ENCODE measurements at places on chromosomes 16 and 17.

DNA sequence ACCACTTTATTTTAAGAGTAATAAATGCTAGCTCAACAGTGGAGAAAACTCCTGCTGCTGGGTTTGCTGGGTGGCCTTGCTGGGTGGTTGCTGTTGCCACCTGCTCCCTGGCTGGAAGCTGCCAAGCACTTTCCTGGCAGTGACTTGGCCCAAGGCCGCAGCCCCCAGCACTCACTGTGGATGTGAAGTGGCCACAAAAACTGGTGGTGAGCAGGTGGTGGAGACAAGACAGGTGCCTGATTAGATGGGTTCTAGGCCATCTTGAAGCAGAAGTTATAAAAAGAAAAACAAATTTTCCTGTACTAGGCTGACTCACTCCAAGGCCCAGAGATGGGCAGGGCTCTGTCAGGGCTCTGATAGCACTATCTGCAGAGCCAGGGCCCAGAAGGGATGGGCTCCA lies 224.7 kb upstream of the NLRP1 start:
- no peak for DNase-seq

DNA sequence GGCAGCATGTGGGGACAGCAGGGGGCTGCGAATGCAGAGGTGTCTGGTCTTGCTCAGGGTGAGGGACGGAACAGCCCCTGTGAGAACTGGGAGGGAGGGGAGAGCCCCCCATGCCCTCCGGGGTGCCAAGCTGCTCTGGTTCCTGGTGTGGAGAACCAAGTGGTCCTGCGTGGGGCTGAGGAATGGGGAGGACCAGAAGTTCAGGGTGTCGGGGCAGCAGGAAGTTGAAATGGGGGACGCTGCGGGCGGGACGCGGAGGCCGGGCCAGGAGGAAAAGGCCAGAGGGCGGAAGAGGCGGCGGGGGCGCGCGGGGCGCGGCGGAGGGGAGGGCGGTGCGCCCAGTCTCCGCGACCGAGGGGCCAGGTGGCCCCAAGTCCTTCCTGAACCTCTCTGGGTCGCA lies 3.6 kb downstream of the ALDH3A1 start:
- no peak for DNase-seq

- DNase-seq: no peak
Observed at GRCh38 chr17:19630661-19631060, 17.9 kb upstream of the ALDH3A2 start.

- no peak for DNase-seq
Observed at GRCh38 chr17:82367724-82368524, 3.6 kb upstream of the UTS2R start.

GRCh38 chr16:67486805-67487204 lies 3.5 kb upstream of the AGRP start:
- no peak for DNase-seq

- no peak for DNase-seq
Observed at GRCh38 chr16:26992666-26993349, 73.9 kb upstream of the C16orf82 start.

GRCh38 chr17:11610999-11611566 lies 12.8 kb downstream of the DNAH9 start:
- no peak for DNase-seq

DNA sequence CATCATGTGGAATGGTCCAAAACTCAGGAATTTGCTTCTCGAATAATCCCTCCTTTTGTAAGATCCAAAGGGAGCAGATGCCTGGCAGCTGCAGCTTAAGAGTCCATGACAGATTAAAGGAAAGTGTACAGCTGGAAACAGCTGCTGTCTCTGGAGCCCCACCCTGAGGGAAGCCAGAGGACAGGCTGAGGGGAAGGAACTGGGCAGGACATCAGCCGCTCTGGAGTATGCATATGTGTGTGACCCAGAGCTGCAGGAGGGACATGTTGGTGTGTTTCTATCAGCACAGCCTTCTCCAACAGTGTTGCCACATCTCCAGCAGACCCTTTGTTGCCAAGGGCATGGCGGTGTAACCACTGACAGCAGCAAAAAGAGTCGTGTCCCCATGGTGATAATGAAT lies 46.2 kb downstream of the CYB561 start:
- no peak for DNase-seq

DNA sequence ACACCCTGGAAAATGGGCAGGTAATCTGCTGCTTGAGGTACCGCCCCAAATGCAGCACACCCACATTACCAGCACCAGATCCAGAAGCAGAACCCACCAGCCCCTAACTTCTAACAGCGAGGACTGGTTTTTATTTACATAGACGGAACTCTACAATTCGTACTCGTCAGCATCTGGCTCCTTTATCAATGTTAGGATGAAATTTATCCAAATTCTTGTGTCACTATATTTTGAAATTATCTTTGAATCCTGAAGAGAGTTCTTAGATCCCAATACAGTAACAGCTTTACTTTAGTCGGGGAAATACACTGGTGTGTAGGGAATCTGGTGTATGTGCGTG lies 332 bp upstream of the ALG1 start:
- no peak for DNase-seq

DNA sequence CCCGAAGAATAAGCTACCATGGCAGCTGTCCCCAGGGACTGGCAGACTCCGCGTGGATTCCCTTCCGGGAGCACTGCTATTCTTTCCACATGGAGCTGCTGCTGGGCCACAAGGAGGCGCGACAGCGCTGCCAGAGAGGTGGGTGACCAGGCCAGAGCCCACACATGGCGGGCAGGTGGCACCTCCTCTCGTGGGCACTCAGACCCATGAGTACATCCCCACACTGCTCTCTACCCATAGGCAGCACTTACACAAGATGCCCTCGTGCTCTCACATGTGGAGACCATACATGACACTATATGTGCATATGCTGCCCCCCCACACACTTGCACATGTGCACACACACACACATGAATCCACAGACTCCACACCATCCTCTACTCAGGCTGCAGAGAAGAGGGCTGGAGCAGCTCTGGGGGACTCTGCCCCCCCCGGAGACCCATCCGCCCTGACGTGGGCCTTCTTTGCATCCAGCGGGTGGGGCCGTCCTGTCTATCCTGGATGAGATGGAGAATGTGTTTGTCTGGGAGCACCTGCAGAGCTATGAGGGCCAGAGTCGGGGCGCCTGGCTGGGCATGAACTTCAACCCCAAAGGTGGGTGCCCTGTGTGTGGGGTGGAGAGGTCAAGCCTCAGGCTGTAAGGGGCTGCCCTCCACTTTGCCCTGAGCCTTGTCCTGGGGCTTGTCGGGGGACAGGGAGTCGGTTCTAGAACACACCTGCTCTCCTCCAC lies 62.9 kb downstream of the MRC2 start:
- no peak for DNase-seq

DNA sequence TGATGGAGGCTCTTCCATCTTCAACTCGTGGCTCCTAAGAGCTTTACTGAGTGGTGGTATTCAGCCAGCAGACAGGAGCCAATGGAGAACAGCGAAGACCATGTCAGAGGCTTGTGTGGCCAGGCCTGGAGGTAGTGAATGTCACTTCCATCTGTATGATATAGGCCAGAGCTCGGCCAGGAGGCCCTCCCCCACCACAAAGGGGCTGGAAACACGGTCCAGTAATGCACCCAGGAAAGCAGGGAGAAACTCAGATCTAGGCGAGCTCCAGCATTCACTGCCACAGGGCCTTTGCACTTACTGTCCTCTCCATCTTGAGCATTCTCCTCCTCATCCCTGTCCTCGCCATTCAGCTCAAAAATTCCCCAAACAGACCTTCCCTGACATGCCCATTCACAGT lies 555.3 kb upstream of the C16orf82 start:
- no peak for DNase-seq

Measured in stimulated activated CD4-positive, alpha-beta T cell treated with anti-CD3 and anti-CD28 coated beads, Interleukin-1b, Interleukin-23, amount 100 ng/mL, for 24 hours (primary cell).